ENCODE measurements at places on chromosomes 1 and 21. TPM values are rescaled to one million over a fixed set of nuclear protein-coding genes. Genes with fewer than 3 reads are reported as not detected.

SLFNL1 gene
- total RNA-seq, result 0.35 TPM

DNA sequence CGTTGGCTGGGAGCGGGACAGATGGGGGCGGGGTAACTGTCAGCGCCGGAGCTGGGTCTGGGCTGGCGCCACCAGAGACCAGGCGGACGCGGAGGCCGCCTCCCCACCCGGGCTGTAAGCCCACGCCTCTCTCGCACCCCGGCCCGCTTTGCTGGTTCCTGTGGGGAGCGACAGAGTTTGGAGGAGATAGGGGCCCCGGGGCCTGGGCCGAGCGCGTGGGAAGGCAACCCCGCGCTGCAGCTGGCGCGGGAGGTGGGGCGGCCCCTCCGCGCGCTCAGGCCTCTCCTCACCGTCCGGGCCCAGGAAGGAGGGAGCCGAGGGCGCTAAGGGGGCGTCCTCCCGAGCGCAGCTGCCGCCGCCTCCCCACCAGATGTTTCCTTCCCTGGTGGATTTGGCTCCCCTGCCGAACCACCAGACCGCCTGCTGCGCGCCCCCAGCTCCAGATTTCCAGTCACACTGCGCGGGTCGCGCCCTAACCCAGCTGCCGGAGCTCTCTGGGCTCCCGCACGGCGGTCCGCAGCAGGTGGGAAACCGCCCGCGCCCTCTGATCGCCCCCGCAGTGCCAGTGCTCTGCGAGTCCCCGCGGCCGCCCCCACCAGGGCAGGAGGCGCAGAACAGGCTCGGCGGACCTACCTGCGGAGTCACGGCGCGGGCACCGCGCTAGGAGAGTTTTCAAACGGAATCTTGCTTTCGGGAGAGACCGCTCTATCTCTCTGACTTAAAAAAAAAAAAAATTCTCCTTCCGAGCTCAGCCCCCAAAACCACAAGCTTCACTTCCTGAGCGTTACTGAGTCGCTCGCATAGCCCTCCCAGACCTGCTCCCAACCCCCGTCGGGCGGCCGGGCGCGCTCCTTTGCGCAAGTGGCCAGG, 1.1 kb downstream of the GFI1 start:
- peak; percentile 95 for DNase-seq

AADACL3 gene
- total RNA-seq, result not detected

TMCO4 gene
- 18.4 TPM for total RNA-seq

GRCh38 chr21:26099610-26100219, 70.9 kb downstream of the APP start:
- DNase-seq, result no peak

- peak; percentile 83 for DNase-seq
Measured at GRCh38 chr21:41419921-41420862, 5.8 kb upstream of the MX1 start.

COL16A1 gene
- total RNA-seq, result not detected

DNA sequence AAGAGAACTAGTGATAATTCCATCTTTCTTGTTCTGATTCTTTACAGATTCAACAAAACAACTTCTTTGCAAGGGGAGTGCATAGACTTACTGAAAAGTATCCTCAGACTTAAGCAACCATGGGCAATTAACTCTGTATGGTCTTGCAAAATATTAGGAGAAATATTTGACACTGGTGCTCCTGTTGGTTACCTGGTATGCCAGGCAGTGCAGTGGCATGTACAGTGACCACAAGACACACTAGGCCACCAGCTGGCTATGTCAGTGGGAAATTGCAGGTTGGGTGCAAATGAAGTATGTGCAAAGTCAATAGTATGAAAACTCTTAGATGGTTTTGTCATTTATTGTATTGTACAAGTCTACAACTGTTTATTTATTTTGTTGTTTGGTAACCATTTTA, 34.5 kb downstream of the EPS15 start:
- DNase-seq, result no peak

DNA sequence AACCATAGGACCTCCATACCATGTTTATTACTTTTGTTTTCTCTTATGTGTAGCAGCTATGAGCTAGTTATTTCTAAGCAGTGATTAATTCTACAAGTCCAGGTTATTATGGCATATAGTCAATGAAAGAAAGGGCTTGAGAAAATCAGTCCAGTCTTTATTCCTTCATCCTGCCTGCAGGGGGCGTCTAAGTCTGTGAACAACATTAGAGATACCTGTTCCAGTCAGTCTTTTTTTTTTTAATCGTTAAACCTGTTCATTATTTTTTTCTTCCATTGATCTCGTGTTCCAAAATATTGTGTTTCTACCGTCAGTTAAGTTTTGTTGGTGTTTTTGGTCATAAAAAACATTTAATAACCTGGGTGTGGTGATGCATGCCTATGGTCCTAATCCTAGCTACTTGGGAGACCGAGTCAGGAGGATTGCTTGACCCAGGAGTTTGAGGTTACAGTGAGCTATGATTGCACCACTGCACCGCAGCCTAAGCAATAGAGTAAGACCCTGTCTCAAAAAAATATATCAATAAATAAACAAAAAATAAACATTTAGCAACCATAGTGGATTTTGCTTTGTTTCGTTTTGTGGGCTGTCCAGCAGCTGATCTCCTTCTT, 29.4 kb upstream of the CD2 start:
- peak; percentile 86 for DNase-seq

GRCh38 chr1:2151252-2151651, 43.3 kb downstream of the FAAP20 start:
- peak; percentile 59 for DNase-seq

DNA sequence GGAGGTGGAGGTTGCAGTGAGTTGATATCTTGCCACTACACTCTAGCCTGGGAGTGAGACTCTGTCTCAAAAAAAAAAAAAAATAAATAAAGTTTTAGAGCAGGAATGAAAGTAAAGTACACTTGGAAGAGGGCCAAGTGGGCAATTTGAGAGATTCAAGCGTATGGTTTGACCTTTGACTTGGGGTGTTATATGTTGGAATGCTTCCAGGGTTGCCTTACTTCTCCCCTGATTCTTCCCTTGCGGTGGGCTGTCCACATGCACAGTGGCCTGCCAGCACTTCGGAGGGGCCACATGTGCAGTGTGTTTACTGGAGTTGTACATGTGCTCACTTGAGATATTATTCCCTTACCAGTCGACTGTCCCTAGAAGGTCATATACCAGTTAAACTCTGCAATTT, 295.5 kb upstream of the PROX1 start:
- no peak for DNase-seq

DNA sequence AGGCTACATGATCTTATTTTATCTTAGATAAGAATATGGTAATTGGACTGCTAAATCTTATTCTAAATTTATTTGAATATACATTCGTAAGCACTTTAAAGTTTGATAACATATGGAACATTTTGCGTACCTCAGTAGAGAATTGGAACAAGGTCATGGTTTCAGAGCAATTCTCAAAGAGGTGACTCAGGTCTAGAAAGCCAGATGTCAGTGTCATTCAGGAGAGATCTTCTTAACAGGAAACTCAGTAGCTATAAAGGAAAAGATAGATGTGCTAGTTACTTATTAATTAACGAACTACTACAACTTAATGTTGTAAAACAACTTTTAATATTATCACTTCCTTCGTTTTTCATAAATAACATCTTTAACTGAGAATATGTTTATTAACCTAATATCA, 142.5 kb downstream of the USP25 start:
- no peak for DNase-seq

DNA sequence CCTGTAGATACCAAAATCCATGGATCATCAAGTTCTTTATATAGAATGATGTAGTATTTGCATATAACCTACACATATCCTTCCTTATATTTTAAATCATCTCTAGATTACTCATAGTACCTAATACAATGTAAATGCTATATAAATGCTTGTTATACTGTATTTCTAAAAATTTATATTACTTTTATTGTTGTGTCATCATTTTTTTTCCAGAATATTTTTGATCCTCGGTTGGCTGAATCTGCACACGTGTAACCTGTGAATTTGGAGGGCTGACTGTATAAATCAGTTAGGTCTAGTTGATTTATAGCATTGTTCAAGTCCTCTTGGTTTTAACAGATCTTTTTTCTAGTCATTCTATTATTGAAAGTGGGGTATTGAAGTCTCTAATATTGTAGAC, 23.3 kb downstream of the OBSCN start:
- DNase-seq, result no peak

DNA sequence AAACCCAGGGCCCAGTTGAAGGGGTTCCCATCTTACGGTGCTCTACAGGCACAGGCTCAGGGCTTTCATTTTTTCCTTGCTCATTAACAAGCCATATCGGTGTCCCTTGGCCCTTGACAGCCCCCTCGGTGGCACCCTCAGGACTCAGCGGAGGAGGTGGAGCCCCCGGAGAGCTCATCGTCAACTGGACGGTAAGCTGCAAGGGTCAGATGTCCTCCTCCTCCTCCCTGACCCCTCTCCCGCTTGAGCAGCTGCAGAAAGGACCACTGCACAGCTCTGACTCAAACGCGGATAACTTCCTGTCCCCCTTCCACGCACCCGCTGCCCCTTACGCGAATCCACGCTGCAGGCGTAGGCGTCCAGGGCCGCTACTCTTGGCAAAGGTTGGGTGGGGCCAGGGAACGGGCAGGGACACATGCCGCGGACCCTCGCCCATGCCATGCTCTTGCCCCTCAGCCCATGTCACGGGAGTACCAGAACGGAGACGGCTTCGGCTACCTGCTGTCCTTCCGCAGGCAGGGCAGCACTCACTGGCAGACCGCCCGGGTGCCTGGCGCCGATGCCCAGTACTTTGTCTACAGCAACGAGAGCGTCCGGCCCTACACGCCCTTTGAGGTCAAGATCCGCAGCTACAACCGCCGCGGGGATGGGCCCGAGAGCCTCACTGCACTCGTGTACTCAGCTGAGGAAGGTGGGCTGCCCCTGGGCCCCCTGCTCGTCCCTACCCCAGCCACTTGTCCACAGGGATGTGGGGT, 14.7 kb downstream of the TMEM81 start:
- DNase-seq, result no peak

CFAP74 gene
- not detected for total RNA-seq

DNA sequence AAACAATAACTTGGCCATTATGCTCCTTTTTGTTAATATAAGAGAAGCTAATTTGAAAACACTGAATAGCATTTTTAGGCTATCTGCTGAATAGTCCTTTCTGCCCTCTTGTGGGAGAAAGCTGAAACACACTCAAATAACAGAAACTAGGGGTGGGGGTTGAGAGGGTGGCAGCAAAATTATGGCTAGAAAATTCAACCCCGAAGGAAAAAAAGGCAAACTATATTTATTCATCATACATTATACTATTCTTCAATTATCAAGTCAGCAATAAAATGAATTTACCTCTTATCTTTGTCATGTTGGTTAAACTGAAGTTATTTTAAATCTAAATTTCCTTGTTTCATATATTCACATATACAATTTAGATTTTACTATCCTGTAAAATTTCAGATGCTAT, 255.9 kb downstream of the FAF1 start:
- DNase-seq, result no peak

DNA sequence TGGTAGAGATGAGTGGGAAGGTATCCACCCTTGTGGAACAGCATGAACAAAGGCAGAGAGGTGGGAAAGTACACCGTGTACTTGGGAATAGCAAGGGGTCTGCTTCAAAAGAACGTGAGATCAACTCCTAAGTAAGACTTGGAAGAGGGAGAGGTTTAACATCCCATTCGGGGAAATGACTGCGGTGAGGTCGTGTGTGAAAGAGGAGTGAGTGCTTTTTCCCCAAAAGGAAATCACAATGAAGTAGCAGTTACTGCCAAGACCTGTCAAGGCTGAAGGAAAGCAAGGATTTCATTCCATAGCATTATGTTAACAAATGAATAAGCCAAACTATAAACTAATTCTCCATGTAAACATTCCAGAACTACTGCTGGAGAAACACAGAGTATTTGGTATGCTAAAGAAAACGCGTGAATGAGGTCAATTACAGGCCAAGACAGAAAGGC, 20.0 kb upstream of the SYDE2 start:
- DNase-seq, result no peak

DNA sequence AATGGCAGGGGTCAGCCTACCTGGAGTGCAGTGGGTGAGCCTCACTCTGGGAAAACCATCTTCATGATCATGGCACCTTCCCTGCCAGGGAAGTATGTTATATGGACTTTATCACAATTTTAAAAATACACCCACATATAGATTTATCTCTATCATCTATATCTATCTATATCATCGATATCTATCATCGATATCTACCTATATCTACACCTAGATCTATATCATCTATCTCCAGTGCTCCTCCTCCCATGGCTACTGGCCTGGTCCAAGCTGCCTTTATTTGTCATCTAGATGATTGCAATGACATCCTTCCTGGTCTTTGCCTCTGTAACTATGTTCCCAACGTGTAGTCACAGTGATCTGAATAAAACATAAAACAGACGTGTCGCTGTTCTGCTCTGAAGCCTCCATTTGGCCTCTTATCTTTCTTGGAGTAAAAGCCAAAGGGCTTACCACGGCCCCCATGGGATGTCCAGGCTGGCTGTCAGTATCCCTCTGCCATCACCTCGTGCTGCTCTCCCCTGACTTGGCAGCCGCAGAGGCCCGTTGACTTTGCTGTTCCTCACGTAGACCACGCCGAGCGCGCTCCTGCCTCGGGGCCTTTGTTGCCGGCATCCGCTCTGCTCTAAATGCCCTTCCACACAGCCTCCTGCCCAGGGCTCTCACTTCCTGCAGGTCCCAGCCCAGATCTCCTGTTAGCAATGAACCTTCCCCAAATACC, 20.6 kb upstream of the KIF26B start:
- DNase-seq, result no peak

DNA sequence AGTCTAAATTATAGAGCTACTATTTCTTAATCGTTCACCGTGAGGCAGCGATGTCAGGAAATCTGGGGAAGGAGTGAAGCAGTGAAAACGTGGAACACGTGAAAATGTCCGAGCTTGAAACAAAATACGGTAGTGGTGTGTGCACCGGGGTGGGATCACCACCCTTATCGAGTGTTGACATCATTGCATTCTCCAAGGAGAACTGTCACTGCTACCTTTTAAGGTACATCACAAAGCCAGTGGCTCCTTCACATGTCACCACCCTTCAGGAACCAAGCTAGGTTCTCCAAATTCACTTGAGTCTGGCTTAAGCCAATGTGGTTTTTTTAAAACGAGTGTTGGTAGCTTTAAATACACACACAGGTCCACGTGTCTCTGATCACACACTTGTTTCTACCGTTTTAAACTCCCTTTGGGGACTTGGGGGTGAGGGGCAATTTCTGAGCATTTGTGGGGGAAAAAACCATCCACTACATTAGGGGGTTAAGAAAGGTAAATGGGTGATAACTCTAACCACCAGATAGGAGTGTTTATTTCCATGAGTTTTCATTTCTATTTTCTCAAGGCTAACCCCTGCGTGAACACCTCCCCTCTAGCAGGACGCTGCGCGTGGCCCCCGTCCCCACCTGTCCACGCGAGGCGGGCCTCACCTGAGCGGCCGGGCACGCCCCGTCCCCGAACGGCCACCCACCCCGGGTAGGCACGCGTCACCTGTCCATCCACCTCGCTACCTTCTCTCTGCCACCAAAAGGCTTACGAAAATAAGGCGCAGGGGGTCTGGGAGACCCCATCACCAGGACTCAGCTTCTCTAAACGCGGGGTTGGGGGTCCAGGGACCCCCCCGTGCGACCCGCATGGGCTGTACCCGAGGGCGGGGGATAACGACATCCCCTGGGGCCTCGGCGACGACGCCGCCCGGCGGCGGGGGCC, 978 bp downstream of the PRDM15 start:
- no peak for DNase-seq

All from activated CD8-positive, alpha-beta memory T cell treated with anti-CD3 and anti-CD28 coated beads, Interleukin-2, amount 10 ng/mL, durations not matched to agents 7 days and 5 days (primary cell).